Gastrocnemius medialis (tissue), 4 donors: ENCODE measurements at places on chromosomes 12 and 14. TPM values are rescaled to one million over a fixed set of nuclear protein-coding genes. Genes with fewer than 3 reads are reported as not detected.

DNA sequence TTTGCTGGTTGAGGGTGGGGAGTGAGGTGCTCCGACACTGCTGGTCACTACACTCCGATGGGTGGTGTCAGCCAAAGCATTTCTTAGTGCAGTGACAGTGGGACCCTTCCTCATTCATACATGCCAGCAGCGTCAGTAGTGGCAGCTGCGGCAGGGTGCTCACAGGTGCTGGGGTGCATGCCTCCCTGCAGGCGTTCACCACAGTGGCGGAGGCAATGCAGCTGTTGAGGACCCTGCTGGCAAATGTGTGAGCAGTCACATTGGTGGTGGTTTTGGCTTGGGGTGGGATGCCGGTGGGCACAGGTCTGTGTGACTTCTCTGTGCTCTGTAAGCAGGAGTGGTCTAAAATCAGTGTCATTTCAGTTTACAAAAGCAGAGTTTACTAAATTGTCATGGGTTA, 464.6 kb downstream of the FUT8 start:
- no peak overlapping the region for H3K4me3 ChIP-seq
- no peaks in the 10 kb centered on the region for H3K27me3 ChIP-seq
- H3K4me1 ChIP-seq, result no peaks in the 10 kb centered on the region
- no peak for DNase-seq

- H3K36me3 ChIP-seq, result no peaks in the 10 kb centered on the region
- no peak overlapping the region for H3K4me3 ChIP-seq
- H3K4me1 ChIP-seq, result no peaks in the 10 kb centered on the region
- DNase-seq, result no peak
- no peak overlapping the region for H3K27ac ChIP-seq
Observed at GRCh38 chr14:100994756-100995330, 91.3 kb upstream of the RTL1 start.

DNA sequence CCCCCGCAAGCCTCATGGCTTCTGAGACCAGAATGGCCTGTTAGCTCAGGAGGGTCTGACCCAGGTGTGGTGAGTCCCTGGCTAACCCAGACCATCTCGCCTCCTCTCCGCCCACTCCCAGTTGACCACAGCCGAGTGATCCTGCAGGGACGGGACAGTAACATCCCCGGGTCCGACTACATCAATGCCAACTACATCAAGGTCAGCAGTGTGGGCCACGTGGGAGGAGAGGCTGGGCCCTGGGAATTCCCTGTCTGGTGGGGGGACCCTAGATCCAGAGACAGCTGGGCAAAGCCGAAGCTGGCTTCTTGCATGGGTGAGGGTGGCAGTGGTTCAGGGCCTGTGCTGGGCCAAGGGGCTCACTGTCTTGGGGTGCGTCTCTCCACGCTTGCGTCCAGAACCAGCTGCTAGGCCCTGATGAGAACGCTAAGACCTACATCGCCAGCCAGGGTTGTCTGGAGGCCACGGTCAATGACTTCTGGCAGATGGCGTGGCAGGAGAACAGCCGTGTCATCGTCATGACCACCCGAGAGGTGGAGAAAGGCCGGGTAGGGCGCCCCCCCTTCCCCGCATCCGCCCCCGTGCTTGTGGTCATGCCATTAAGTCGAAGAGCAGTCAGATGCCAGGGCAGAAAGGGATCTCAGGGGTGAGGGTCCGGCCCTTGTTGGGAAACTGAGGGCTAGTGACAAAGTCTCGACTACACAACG, 5.0 kb downstream of the PTPN6 start:
- no peak overlapping the region for H3K27ac ChIP-seq
- H3K27me3 ChIP-seq, result no peaks in the 10 kb centered on the region
- peaks cover 4% of the 10 kb centered on the region for H3K4me1 ChIP-seq
- H3K4me3 ChIP-seq, result no peak overlapping the region
- H3K36me3 ChIP-seq, result no peaks in the 10 kb centered on the region

PLEK2 gene
- not detected for total RNA-seq

BCL2L14 gene
- total RNA-seq, result not detected
